ENCODE measurements at places on chromosomes 3 and 15.

DNA sequence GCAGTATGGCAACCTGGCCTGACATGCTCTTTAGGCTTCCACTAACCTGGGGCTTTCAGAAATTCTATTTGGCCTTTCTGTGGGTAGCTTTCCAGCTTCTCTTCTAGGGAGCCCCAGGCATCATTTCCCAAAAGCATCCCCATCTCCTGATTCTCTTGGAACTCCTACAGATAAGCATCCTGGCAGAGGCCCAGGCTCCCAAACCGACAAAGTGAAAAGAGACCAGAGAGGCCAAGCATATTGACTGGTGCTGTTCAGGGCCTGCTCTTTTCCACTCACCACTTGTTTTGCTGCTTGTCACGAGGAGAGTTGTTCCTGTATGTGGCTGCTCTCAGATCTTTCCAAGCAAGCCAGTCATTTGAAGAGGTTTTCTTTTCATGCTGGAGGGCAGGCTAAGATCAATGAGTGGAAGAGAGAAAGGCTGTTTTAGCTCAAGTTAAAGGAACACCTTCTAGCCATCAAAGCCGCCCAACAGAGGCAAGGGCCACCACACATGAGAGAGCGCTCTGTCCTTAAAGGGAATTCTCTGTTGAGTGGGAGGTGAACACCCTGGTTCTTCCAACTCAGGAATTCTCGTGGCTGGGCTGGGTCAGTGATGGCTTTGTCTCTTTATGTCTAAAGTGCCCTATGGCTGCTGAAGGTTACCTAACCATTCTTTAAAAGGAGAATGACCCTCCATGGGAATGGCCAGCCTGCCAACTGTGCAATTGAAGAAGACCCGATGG, 31.1 kb upstream of the NR2E3 start:
- DNase-seq: no peak

DNA sequence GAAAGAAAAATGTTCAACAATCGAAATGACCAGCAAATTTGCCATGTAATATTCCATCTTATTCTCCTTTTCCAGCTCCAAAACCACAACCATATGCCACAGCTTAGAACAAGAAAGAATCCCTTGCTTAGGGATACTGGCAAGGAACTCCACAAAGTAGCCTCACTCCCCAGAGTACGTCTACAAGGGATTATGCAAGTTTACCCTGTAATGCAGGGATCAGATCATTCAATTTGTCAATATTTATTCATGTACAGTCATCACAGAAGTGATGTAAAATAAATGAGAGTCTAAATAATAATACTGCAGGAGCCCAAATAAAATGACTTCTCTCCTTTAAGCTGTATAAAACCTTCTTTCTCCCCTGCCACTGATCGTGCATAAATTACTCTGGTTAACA, 23.5 kb upstream of the MYO1E start:
- no peak for DNase-seq

DNA sequence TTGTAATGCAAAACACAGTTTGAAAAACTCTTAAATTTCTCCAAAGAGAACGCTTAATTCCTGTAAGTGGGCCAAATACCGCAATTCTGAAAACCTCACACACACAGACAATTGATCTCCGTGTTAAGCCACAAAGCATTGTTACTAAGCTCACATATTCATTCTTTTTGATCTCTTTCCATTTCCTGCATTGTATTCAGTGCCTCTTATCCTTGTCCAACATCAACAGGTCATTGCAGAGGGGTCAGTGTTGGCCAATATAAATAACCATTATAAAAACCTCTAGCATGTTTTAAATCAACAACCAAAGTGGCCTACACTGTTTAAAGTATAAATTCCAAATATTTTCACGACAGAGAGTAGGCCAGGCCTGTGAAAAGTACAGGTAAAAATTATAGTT, 171.1 kb downstream of the PDZRN3 start:
- DNase-seq: no peak

GRCh38 chr15:32099956-32100684, 69.8 kb downstream of the CHRNA7 start:
- DNase-seq: no peak

- DNase-seq: no peak
Measured at GRCh38 chr3:175422744-175423143, 563.6 kb downstream of the NAALADL2 start.

- DNase-seq: no peak
Measured at GRCh38 chr3:103365467-103365866, 930.7 kb downstream of the ZPLD1 start.

DNA sequence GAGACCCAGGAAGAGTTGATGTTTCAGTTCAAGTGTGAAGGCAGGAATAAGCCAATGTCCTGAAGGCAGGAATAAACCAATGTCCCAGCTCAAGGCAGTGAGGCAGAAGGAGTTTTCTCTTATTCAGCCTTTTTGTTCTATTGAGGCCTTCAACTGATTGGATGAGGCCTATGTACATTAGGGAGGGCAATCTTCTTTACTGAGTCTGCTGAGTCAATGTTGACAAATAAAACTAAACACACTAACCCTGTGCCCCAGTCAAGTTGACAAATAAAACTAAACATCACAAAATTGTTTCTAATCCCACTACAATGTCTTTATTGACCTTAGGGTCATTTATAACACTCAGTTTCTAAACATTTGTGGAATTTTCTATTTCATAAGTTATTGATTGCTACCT, 100.0 kb downstream of the CACNA2D3 start:
- no peak for DNase-seq

GRCh38 chr3:175447521-175447920, 588.4 kb downstream of the NAALADL2 start:
- DNase-seq: no peak

- no peak for DNase-seq
Measured at GRCh38 chr3:180332608-180333007, 269.4 kb upstream of the TTC14 start.

DNA sequence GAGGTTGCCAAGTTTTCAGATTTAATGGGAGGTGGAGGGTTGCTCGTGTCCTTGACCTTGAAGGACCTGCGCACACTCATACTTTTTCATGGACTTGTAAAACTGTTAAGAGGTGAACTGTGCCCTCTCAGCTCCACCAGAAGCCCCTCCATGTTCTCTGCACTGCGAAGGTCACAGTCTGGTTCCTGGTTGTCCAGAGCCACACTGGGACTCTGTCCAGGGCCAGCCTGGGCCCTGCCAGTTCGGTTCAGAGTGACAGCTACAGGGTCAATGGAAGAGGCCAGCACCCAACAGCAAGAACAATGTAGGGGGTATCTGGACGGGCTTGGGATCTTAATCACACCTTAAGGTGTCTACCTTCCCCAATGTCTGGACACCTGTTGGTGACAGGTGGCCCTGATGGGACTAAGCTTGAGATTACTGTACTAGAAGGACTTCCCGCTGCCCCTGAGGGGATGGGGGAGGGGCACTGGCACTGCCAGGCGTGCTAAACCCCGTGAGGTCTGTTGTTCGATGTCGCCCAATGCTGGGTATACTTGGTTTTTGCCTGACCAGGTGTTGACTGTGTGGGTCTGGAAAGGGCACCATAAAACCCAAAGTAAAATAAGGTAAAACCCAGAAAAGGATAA, 34.7 kb downstream of the GRK7 start:
- no peak for DNase-seq

- no peak for DNase-seq
Measured at GRCh38 chr3:52313188-52313773, 2.8 kb upstream of the DNAH1 start.

- no peak for DNase-seq
Measured at GRCh38 chr3:188682316-188682715, 489.5 kb upstream of the TPRG1 start.

DNA sequence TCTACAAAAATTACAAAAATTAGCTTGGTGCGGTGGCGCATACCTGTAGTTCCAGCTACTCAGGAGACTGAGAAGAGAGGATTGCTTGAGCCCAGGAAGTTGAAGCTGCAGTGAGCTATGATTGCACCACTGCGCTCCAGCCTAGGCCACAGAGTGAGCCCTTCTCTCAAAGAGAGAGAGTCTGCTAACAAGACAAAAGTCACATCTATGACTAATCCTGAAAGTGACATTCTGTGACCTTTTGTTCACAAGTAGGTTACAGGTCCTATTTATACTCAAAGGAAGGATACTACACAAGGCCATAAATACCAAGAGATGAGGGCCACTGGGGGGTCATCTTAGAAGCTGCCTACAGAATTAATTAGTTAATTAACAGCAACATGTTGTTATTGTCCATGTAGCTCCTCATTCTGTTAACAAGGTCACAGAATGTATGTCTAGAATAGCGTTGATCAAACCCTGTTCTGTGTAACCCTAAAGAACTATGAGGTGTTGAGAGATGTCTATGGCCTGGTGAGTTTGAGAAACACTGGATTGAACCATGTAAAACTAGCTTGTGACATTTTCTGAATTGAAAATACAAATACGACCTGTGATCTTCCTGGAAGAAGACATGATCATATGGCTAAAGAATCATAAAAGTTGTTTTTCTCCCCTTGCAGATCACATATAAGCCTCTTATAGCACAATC, 97.0 kb downstream of the SAMMSON start:
- no peak for DNase-seq

- DNase-seq: no peak
Measured at GRCh38 chr15:80876348-80876674, 97.1 kb downstream of the CEMIP start.

GRCh38 chr3:144296808-144297207, 325.2 kb downstream of the DIPK2A start:
- no peak for DNase-seq

GRCh38 chr3:156433138-156433537, 121.8 kb downstream of the SSR3 start:
- DNase-seq: no peak

DNA sequence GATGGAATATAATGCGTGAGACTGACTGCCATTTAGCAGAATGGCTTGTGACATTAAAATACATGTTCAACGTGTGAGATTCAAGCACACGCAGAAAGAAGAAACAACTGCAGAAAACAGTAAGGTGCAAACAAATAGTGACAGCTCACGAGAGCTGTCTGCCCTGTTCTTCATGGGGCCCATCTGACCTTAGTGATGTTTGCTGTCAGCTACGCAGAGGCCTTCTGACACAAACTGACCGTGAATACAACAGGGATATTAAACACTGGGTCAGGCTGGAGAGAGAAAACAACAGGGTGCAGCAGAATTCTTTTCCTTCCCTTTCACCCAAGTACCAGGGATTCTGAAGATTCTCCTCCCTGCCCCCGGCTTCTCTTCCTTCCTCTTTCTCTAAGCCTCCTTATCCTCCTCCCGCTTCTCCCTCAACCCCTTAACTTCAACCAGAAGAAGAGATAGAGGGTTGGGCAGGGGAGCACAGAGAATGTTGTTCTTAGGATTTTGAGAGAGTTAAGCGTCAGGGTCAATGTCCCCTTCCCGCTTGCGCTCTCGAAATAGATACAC, 2.1 kb downstream of the TNFAIP8L3 start:
- DNase-seq: no peak

DNA sequence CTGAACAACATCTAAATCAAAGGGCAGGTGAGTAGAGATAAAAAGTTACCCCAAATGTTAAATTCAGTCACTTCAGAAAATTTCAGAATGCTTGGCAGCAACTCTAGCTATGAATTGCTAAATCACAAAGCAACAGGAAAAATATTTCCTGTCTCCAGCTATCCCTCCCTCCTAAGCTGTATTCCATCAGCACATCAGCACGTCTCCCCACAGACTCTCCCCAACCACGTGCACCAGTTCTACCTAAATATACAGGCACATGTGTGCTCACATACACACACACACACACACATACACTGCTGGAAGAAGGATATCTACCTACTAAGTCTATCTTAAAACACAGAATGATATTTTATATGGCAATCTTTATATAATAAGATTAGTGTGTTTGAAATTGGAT, 177.1 kb upstream of the ARHGEF26 start:
- DNase-seq: no peak

- DNase-seq: no peak
Measured at GRCh38 chr3:7382293-7383010, 521.5 kb downstream of the GRM7 start.

DNA sequence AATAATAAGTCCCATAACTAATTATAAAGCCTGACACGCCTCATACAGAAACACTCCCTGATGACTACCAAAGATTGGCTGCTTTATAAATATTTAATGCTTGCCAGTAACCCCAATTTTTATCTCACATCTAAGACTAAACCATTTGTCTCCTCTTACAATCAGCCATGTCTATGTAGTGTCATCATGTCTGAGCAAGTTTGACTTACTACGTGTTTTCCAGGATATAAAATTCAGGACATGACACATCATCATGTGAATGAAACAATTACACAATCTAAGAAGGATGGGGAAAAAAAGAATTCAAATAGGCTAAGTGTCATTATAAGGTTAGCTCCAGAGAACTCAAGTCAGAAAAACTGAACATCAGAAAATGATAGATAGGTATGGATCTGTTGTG, 208.7 kb downstream of the MECOM start:
- DNase-seq: no peak

- peak; percentile 95 for DNase-seq
Measured at GRCh38 chr3:188947401-188948280, 224.1 kb upstream of the TPRG1 start.

GRCh38 chr3:100533176-100533575, 40.8 kb downstream of the TMEM45A start:
- DNase-seq: no peak
